Stimulated activated CD4-positive, alpha-beta T cell treated with anti-CD3 and anti-CD28 coated beads, Interleukin-12 subunit alpha, Interleukin-12 subunit beta, amount 100 ng/mL, for 24 hours (primary cell): ENCODE measurements at places on chromosomes 2 and 18.

DNA sequence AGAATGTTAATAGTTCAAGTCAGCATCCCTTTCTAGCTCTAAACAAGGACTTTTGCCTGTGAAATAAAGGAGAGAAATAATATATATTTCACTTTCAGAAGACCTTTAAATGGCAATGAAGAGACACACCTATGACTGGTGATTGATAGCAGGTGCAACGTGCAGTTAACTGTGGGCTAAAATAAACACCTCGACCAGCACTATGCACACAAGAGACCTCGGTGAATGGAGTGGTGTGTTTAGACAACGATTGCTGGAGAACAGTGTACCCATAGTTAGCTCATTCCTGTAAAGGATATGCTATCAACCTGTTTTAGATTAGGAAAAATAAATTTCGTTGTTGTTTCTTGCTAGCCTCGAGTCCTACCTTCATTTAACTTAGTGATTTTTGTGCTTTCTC, 143.4 kb downstream of the NR4A2 start:
- DNase-seq, result no peak

GRCh38 chr2:198308368-198308767, 504.0 kb downstream of the PLCL1 start:
- no peak for DNase-seq

DNA sequence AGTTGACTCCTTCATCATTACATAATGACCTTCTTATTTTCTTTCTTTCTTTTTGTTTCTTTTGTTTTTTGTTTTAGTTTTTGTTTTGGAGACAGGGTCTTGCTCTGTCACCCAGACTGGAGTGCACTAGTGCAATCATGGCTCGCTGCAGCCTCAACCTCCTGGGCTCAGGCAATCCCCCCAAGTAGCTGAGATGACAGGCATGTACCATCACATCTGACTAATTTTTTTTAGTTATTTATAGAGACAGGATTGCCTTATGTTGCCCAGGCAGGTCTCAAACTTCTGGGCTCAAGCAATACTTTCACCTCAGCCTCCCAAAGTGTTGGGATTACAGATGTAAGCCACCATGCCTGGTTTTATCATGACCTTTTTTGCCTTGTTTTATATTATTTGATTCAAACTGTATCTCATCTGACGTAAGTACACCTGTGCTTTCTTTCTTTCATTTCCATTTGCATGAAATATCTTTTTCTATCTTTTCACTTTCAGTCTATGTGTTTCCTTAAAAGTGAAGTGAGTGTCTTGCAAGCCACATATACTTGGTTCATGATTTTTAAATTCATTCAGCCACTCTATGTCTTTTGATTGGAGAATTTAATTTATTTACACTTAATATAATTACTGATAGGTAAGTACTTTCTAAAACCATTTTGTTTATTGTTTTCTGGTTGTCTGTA, 39.1 kb downstream of the SP100 start:
- DNase-seq, result no peak

- DNase-seq, result no peak
These were observed 32.8 kb downstream of the ITPRID2 start for GRCh38 chr2:181924336-181924735.

DNA sequence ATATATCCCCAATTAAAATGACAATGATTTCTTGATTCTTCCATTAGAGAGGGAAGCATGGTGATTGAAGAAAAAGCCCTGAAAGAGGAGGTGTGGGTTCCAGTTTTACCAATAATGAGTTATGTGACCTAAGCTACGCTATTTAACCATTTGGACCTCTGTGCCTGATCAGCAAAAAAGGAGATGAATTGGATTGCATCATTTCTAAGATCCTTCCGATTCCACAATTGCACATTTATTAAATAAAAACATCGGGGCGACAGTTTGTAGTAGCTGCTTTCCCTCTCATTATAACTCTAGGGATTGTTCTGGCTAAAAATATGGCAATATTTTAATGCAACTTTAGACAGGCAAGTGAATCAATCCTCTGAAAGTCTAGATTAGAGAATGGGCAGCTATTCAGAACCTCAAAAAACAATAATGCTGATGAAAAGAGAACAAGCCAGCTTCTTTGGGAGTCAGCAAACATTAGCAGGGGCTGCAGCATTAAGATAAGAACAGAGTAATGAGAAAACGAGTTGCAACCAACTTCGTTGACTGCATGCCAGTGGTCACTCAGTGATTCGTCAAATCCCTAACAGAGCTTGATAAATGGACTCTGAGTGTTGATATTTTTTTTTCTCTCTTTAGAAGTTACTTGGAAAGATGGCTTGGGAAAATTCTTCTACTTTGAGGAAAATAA, 301.2 kb downstream of the AGPS start:
- no peak for DNase-seq

- no peak for DNase-seq
These were observed 43.3 kb downstream of the LRRFIP1 start for GRCh38 chr2:237670641-237671040.

GRCh38 chr2:231482806-231483391, 18.6 kb upstream of the NCL start:
- peak; percentile 52 for DNase-seq

DNA sequence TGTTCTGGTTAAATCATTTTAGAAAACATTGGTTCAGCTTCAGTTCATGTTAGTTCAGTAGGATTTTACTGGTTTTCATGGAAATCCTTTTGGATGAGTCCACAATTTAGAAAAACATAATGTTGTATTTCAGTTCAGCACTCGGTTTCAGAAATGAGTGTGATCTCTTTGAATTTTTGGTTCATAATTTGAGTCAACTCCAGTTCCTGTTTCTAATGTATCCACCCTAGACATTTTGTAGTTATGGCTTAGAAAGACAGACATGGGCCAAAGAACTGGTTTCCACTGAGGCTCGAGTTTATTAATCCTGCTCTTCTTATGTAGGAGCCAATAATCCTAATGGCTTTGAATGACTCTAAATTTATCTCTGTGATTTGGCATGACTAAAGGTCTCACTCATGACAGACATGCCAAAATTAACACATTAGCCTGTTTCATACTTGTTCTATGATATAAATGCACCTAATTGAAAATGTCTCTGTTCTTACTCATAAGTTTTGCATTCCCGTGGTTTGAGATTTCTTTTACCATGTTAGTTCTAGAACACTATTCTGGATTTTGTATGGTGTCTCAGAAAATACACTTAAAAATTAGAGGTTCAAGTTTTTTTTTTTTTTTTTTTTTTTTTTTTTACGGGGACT, 82.3 kb upstream of the SPRED2 start:
- no peak for DNase-seq

DNA sequence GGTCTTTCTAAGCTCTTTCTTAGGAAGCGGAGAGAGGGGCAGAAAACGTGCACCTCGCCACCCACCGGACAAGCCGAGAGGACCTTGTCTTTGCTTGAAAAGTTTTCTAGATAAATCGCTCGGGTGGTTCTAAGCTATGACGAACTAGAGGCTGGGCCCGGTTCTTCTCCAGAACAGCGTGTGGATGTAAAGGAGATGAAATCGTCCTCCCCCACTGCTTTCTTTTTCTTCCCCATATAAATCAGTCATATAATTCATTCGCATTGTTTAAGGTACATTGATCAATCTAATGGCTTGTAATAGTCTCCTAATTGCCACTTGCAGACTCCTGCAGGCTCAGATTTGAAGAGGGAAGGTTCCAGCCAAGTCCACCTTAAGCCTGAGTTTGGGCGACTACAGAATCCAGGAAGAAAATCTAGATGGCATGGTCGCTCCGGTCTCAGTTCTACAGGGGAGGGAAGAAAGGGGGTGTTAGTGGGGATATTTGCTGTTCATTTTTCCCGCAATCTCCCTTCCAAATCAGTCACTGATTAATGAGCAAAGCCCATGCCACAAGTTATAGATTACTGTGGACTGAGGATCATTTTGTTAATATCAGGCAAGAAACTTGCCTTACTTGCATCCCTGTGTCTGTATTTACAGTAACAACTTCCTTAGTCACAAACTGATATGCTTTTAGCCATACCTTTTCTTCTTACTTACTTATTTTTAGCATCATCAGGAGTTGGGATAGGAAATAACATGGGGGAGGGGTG, 5.6 kb upstream of the SP9 start:
- DNase-seq, result no peak

DNA sequence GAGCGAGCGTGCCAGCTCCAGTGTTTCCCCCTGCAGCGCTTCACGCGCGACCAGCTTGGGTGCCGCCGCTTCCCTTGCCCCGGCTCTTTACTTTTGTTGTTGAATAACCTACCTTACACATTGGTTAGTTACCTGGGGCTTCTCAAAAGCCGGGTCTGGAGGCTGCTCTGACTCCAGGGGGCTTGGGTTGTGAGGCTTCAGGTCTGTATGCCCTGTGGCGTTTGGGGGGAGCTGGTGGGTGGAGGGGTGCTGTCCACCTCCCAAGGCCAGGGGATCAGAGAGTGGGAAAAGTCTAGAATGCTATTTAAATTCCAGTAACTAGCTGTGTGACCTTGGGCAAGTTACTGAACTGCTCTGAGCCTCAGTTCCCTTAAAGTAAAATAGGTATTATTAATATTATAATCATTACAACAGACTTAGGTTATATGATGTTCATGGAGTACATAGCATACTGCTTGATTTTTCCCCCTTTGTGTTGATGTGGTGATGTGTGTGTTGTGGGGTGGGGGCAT, 770 bp downstream of the LYPD6B start:
- no peak for DNase-seq

DNA sequence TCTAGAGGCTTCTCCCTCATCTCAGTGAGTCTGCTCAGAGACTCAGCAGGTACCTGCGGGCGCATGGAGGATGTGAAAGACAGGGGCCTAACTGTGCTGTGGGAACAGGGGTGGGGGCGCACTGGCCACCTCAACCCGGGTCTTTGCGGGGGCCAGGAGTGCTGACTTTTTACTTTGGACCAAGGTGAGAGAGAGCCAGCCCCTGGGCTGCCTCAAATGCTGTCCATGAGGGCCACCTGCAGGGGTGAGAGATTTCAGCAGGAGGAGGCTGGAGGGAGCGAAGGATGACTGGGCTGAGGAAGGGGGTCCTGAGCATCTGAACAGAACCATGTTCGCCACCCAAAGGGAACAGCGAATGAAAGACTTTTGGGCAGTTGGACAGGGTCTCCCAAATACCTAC, 129.4 kb downstream of the TNS1 start:
- no peak for DNase-seq

GRCh38 chr2:129812071-129812470, 167.4 kb upstream of the RAB6C start:
- DNase-seq, result no peak

DNA sequence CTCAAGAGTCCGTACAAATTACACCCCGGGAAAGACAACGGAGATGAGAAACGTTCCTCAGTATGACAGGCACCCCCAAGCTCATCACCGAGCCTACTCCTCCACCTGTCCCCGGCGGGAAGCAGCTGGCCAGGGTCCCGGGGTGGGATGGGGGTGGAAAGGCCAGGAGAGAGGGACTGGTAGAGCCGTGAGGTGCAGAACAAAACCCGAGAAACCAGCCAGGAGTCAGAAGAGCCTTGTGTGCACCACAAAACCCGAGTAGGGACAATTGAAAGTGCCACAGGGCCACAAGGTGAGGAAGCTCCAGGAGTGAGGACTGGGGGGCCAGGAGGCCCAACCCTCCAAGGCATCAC, 75.5 kb upstream of the SALL3 start:
- no peak for DNase-seq

GRCh38 chr2:191280290-191280689, 35.1 kb downstream of the MYO1B start:
- DNase-seq, result no peak

- no peak for DNase-seq
These were observed 69.6 kb upstream of the RIOK3 start for GRCh38 chr18:23383494-23383893.

DNA sequence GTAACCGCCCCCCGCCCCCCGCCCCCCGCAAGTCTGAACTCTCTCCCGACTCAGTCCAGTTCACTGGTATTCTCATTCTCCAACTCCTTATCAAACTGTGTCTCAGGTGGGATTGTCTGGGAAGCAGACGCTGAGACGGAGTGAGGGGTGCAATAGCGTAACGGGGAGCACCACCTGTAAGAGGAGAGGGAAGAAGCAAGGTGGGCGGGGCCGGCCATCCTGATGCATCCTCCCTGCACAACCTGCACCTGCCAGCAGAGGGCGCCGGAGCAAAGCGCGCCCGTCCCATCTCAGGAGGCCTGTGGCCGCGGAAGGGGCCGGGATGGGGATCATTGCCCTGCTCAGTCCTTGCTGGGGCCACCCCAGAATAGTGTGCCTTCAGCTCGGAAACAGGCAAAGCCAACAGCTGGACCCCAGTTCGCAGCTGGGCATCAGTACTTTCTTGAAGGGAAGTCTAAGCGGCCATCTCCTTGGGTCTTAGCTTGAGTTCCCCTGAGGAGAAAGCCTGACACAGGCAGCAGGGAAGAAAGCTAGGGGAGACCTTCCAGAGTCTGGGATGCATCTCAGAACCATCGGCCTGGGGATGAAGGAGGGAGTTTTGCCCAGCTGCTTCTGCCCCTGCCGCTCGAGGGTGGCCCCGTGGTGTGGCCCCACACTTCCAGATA, 208.0 kb downstream of the TFCP2L1 start:
- peak; percentile 69 for DNase-seq

- no peak for DNase-seq
These were observed 76.7 kb downstream of the PTGR3 start for GRCh38 chr18:75132098-75132870.

- no peak for DNase-seq
These were observed 188.0 kb downstream of the CDH7 start for GRCh38 chr18:65938592-65939372.

- no peak for DNase-seq
These were observed 192.8 kb upstream of the PXDN start for GRCh38 chr2:1937066-1937465.

DNA sequence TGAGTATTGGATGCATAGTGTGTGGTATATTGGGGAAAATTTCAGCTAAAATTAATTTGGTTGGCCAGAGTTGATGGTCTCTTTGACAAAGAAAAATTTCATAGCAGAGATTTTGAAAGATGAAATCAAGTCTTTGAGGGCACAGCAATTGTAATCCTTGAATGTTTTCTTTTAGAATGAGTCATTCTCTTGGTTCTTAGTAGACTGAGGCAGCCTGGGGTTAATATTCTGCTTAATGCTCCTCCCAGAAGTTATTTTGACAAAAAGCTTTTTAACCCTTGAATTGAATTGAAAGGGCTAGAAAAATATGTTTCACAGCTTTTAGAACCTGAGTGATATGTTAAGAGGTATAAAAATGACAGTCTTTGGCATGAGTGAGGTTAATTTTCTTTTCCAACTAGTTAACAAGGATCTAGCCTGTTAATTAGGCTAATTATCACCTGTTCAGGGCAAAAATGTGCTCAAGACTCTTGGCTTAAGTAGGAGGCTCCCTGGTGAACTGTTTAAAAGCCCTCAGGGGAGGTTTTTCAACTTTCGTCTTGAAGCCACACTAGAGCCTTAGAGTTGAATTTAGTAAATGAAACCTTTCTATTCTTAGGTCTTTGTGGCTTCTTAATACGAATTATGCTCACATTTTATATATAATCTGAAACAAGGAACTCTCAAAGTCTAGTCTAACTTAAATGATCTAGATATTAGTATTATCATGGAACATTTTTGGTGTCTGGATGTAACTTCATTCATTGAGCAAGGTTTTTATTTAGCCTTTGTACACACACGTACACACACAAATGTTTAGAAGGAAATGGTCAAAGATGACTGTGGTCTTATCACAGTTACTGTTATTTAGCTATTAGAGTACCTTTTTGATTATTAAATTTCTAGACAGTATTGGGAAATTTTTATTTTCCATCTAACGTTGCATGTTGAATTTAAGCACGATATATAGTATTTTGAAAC, 272.5 kb downstream of the ZNF407 start:
- DNase-seq, result no peak
